Urinary bladder (tissue), 4 donors: ENCODE measurements at places on chromosomes 3 and 15. TPM values are rescaled to one million over a fixed set of nuclear protein-coding genes. Genes with fewer than 3 reads are reported as not detected.
A peak's percentile ranks its signal among the peaks of the same experiment; 100 is the strongest.

DNA sequence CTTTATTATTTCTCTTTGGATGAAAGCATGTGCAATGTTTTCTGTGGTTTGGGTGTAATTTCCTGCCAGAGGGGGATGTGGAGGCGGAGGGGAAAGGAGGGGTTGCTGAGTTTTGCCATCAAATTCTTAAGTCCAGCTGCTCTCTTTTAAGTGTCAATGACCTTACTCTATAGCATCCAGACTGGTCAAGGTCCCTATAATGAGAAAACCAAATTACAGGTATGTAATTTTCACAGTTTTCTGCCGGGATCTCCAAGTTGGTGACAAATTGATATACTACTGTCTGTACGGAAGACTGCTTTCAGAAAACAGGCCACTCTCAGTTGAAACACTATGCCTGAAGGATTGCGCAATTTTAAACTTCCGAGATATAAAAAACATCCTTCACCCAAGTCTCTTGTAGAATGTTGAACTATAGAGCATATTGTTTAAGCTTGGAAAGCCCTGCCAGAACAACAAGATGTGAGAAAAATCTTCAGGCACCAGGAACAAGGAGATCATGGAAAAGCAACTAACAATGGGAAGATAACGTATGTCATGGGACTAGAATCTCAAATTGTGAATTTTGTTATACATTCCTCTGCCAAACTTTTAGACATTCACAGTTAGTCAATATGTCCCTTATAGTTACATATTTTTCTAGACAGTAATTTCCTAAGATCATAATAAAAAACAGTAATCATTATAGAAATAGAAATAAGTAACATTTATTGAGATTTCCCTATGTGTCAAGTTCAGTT lies 300.7 kb upstream of the SATB1 start:
- DNase-seq = no peak

- DNase-seq = peak; percentile 42
Observed at GRCh38 chr3:114519415-114519814, 225.6 kb downstream of the TIGIT start.

DNA sequence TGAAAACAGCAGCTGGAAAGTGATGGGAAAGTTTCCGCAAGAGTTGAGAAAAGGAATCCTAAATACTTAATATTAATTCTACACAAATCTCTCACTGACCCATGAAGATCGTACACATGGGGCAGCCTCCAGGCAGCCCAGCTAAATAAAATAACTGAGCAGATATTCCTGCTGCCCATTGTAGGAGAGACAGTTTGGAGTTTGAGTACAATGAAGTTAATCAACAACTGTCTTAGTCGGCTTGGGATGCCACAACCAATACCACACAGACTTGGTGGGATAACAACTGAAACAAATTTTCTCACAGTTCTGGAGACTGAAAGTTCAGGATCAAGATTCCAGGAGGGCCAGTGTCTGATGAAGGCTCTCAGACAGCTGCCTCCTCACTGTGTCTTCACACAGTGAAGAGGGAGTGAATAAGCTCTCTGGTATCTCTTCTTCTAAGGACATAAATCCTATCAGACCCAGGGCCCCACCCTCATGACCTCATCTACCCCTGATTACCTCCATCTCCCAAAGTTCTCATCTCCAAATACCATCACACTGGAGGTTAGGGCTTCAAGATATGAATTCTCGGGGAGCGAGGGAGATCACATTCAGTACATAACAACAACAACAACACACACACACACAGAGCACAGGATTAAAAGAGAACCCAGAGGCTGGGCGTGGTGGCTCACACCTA lies 9.7 kb downstream of the TRPM7 start:
- no peak for DNase-seq

DNA sequence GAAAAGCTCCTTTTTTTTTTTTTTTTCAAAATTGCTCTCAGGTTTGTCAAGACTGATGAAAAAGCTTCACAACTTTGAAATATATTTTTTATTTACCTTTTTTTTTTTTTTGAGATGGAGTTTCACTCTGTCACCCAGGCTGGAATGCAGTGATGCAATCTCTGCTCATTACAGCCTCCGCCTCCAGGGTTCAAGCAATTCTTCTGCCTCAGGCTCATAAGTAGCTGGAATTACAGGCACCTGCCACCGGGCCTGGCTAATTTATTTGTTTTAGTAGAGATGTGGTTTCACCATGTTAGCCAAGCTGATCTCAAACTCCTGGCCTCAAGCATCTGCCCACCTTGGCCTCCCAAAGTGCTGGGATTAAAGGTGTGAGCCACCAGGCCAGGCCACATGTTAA lies 1515.0 kb downstream of the OTOL1 start:
- DNase-seq = no peak

DNA sequence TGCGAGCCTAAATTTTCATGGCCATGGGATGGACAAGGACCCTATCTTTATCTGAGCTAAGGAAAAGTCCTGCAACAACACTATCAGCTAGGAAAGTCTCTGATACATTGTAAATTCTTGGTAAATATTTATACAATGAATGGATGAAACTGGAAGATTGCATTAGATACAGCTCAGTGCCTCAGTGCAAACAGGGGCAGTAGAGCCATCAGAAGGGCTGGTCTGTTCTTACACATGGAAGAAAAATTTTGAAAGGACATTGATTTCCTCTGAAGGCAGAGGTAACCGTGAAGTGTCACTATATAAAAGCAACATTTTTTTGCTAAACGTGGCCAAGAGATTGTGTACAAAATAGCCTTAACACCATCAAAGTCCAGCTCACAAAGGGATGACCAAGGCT lies 153.2 kb upstream of the GADL1 start:
- no peak for DNase-seq

CCDC32 gene
- total RNA-seq = 20.8 TPM

FAM98B gene
- total RNA-seq = 39.4 TPM

KCNMB3 gene
- 6.6 TPM for total RNA-seq

- peak; percentile 48 for DNase-seq
Observed at GRCh38 chr15:101613130-101614000, 38.8 kb downstream of the TM2D3 start.

- DNase-seq = peak; percentile 92
Observed at GRCh38 chr15:45200001-45200798, 12.4 kb upstream of the SHF start.

CKMT1B gene
- total RNA-seq = 0.63 TPM

DNA sequence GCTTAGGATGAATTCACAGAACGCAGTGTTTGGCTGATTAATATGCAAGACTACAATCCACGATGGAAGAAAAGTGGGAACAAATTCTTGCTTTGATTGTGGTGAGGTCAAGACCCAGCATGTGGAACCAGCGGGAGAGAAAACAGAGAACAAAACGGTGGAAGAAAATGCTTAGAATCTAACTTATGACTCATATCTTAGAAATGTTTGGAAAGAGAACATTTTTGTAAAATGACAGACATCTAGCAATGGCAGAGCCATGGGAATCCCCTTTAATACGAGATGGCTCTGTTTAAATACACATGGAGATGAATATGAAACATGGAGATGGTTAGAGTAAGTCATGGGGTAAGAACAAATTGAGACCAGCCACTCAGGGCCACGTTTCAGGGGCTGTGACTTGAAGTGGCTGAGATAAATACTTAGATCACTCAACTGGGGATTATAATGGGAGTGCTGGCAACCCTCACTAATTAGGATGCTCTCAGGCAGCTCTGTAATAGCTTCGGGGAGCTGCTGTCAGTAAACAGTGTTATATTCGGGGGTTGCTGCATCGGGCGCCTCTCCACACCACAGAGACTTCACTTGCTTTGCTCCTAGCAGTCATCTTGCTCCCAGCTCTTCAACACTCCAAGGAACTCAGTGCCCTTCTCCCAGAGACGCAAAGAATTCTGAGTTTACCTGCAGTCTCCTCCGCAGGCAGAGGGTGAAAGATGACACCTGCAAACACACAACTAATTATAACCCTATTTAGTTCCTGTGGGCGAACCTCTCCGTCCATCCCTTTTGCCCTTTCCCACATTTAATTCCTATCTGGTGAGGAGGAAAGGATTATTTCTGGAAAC lies 68.0 kb upstream of the ONECUT1 start:
- DNase-seq = no peak

FBXL22 gene
- total RNA-seq = 26.2 TPM

ISLR gene
- total RNA-seq = 110 TPM
